ENCODE measurements at places on chromosomes 7 and 10.

GRCh38 chr7:1725766-1726630 is 55.9 kb downstream of the ELFN1 start:
- DNase-seq: no peak

- no peak for DNase-seq
These were observed 41.2 kb downstream of the PDZD8 start for GRCh38 chr10:117334066-117334465.

- no peak for DNase-seq
These were observed 571.2 kb downstream of the PTPRN2 start for GRCh38 chr7:158016180-158017097.

GRCh38 chr7:70132226-70132851 is 534.1 kb downstream of the AUTS2 start:
- no peak for DNase-seq

DNA sequence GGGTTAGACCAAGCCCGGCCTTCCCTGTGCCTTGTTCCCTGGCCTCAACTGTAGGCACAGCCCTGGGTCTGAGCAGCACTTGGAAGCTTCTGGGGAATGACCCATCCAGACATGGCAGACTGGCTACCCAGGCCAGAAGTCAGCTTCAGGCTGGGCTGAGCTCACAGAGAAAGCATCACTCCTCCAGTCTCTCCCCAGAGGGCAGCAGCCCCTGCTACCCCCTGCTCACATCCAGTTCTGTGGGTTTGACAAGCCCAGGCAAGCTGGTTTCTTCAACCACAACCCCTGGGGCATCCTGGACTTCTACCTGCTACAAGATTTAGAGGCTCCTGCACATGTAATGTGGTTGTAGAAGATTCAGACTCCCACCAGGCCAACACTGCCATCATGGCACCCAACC is 9.0 kb downstream of the C10orf71 start:
- no peak for DNase-seq

DNA sequence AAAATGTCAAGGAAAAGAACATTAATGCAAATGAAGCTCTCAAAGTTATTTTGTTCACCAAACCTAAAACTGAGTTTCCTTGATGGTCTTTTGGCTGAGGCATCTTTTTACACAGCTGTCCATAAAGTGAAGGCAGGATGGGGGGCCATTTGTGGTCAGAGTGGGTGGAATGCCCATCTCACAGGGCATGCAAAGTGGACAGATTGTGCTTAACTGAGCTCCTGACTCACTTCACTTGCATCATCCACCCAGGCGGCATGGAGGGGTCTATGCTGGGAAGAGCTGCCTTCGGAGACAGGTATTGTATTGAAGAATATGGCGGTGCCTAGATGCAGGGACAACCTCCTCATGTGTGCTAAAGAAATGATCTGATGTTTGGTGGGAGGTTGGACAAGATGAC is 905.3 kb downstream of the KCNMA1 start:
- no peak for DNase-seq

DNA sequence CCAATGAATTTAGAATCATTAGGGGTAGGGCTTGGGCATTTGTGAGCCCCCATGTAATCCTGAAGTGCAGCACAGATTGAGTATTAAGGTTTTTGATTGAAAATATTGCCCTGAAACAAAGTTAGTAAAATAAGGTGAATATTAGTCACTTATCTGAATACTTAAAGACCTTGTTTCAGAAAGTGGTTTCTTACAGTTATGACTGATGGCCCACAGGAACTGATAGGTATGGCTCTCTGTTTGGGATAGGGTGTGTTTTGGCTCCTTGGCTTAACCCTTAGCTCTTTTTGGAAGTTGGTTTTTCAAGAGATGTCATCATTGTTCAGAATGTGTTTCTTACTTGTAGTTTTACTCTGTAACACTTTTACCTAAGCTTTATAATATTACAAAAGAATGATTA is 34.8 kb downstream of the MDFIC start:
- no peak for DNase-seq

- DNase-seq: peak; percentile 91
These were observed 65.3 kb downstream of the CARD11 start for GRCh38 chr7:2978408-2978807.

DNA sequence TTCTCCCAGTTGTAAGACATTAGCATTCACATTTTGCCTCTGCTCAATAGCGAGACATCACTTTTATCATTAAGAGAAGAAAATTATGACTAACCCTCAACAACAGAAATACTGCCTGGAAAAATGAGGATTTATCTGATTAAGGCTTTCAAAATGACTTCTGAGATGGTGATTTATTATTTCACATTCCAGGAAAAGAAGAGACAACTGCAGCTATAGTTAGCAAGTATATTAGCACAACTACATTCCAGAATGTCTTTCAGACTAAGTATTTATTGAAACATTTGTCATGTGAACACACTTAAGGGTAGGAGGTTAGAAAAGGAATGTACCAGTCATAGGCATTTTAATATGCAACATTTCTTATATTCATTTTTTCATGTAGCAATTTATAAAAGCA is 162.0 kb downstream of the IQUB start:
- no peak for DNase-seq

- DNase-seq: no peak
These were observed 688 bp upstream of the ABCB4 start for GRCh38 chr7:87476179-87476557.

- no peak for DNase-seq
These were observed 7.9 kb upstream of the PITRM1 start for GRCh38 chr10:3180355-3181025.

GRCh38 chr7:94595717-94596116 is 60.2 kb downstream of the SGCE start:
- no peak for DNase-seq

GRCh38 chr10:12235796-12236195 is 39.8 kb downstream of the CDC123 start:
- DNase-seq: no peak

- DNase-seq: no peak
These were observed 19.7 kb downstream of the TMEM243 start for GRCh38 chr7:87199700-87200450.

DNA sequence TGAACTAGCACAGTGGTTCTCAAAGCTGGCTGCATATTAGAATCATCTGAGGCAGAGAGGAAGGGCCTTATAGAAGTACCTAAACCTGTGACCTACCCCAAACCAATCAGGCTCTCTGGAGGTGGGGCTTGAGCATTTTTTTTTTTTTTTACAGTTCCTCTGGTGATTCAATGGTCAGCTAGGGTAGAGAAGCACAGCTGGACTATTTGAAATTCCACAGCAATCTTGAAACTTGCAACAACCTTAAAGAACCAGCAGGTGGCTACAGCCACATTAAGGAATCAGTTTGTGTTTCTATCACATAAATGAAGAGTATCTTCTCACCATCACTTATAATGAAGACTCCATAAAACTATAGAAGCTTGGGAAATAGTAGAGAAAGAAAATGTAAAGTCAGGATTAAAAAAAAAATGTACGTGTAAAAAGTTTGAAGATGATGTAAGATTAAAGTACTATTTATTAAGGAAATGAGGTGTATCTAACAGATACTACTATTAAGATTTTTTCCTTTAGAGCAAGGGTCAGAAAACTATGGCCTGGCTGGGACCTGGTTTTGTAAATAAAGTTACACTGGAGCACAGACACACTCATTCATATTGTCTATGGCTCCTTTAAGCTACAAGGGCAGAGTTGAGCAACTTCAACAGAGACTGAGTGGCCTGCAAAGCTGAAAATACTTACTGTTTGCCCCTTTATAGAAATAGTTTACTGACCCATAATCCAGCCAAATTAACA is 3.8 kb downstream of the RTKN2 start:
- no peak for DNase-seq

GRCh38 chr10:102660888-102661657 is 16.8 kb downstream of the TRIM8 start:
- peak; percentile 80 for DNase-seq
